Right ventricle myocardium superior (tissue), 1 donor: ENCODE measurements at places on chromosomes 7 and 10.

DNA sequence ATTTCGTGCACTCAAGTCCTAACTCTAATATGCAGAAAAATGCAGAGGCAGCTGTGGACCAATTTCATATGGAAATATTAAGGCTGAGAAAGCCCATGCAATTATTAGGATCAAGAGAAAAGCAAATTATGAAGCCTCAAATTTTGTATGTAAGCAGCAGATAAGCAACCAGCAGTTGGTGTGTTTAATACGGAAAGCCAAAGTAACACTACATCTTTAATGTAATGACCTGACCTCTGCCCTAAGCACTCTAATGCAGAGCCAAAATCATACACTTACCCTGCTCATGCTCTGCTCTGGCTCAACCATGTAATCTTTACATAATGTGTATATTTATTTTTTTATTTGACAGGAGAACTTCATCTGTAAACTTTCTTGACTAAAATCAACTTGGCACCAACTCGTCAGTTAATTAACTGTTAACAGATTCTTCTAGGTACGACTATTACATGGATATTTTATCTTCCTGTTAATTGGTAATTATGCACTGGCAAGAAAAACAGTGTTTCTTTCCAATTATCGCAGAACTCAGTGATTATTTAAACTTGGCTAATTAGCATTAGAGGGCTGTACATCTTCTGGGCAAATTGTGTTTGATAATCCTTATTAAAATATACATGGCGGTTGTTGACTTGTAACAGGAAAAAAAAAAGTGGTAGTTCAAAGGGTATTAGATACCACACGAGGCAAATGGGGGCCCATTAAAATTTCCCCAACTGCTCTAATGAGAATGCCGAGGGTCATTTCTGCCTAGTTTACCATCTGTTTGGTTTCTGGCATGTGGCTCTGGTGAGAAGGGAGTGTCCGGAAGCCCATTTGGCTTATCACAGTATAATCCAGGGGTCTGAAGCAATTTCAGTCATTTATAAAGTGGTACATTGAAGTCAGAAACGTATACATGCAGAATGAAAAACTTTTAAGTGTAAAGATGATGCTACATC is 94.5 kb downstream of the RELN start:
- no peak for DNase-seq

DNA sequence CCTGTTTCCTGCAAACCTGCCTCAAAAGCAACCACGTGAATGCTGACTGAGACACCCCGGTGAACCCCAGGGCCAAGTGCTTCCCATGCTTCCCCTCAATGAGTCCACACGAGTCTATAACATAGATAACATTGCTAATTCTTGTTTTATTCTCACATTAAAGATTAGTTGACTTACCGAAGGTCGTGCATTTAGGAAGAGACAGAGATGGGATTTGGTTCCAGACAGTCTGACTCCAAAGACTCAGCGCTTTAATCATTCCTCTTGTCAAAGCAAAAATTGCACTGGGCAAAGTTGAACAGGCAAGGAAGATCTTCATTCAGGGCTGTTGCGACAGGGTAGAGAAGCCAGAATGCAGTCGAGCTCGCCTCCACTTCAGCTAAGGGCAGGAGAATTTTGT is 435.6 kb upstream of the C7orf33 start:
- no peak for DNase-seq

GRCh38 chr10:101018600-101019439 is 12.1 kb downstream of the PDZD7 start:
- peak; percentile 92 for DNase-seq

GRCh38 chr10:32971536-32972091 is 13.6 kb upstream of the ITGB1 start:
- no peak for DNase-seq

DNA sequence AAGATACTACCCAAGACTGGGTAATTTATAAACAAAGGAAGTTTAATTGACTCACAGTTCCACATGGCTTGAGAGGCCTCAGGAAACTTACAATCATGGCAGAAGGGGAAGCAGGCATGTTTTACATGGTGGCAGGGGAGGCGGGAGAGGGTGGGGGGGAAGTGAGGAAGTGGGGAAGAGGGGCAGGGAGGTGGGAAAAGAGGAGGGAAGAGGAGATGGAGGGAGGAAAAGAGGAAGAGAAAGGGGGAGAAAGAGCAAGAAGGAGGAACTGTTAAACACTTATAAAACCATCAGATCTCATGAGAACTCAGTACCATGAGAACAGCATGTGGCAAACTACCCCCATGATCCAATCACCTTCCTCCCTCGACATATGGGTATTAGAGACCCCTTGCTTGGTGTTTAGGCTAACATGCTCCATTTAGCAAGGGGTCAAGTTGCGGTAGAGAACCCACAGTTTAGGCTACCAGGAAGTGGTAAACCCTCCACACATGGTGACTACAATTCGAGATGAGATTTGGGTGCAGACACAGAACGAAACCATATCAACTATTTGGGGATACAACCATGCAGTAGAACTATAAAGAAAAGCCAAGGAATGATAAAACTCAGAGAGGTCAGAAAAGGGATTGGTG is 3.5 kb upstream of the LMBR1 start:
- DNase-seq, result no peak

DNA sequence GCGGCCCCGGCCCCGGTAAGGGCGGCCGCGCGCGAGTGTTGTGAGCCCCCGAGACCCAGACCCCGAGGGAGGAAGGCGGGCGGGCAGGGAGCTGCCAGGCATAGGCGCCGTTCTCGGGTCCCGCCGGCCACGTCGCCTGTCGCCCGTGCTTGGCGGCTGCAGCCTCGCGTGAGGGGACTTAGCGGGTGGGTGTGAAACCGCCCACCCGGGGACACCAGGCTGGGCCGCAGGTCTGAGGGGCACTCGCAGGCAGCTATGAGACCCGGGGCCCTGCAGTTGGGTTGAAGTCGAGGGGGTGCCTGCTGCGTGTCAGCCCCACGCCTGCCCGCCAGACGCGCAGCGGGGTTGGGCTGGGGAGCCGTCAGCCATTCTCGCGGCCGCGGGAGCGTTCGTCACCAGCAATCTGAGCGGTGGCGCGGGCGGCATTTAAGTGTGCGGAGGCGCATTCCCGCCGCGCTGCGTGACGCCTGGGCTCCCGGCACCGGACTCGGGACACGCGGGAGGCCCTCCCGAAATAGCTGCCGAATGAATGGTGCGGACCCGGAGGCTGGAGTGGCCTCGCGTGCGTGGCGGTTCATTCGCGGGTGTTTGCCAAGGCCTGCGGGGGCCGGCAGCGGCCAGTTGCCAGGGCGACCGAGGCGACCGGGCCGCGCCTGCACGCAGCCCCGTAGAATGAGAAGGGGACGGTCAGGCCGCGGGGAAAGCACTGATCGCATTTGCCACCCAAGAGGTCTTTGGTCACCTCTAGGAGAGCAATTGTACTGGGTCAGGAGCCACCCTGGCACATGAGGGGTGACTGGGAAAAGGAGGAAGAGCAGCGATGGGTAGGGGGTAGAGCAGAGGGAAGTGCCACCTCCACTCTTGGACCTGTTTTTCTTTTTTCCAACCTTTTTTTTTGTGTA is 750 bp downstream of the ZNF398 start:
- DNase-seq, result peak; percentile 77

DNA sequence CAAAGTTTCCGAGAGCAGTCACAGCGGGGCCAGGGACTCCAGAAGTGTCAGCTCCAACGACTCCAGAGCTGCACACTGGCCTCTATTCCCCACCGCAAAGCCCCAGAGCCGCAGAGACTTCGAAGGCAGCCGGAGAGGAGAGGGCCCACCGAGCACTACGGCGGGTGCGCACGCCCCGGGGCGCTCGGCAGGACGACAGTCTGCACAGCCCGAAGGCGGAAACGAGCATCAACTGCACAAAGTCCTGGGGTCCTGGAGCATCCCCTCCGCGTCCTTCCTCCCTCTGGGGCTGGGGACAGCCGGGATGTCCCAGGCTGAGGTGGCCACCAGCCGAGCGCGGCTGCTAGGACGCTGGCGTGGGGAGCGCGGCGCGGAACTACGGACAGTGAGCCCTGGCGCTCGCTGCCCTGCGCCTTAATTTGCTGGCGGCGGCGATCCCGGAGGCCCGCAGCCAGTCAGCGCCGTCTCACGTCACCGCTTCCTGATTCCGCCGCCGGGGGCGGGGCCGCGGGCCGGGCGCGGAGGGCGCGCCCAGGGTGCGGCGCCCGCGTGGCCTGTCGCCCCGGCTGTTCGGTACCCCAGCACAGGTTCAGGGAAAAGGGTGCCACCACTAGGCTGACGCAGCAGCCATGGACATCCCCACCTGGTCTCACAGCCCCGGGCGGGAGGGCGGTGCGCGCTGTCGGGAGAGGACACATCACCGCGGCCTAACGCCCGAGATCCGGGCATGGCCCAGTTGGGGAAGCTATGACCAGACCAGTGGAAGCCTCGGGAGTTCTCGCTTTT is at the start of gene TBX20:
Gene TBX20, minus strand, starts transcription at position 391 of the 786 bp plus-strand sequence. CDS start 480 bp downstream, outside the sequence.
- peak; percentile 91 for DNase-seq

DNA sequence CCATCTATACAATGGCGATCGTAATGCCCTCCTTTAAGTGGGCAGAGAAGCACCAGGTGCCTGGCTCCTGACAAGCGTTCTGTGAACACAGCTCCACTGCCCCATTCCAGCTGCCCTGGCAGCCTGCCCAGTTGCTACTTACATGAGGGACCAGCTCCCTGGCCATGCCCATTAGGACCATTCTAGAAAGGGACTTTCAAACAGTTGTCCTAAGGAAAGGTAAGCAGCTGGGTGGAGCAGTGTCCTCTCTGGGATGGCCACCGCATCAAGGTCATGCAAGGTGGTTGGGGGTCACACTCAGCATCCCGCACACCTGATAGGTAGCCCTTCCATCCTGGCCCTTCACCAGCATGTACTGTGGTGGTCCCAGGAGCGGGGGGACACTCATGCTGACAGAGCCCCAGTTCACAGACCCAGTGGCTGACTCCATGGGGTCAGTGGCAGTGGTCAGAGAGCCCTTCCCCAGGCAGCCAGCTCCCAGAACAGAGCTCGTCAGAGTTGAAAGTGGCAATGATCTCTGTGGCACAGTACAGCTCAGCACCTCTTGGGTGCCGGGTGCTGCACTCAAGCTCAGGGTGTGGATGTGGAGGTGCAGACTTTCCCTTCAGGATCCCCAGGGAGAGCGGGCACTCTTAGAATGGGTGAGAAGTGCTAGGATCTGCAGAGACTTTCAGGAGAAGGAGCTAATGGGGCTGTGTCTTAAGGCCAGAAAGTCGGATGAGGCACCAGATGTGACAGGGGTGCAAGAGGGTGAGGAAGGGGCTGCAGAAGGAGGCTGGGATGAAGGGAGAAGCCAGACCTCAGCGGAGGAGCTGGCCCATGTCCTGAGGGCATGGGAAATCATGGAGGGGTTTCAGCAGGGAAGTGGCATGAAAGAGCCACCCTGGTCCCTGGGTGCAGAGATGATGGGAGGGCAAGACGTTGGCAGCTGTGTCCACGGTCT is 10.9 kb downstream of the MMRN2 start:
- peak; percentile 83 for DNase-seq
